Activated CD4-positive, alpha-beta T cell treated with anti-CD3 and anti-CD28 coated beads, Interleukin-2, amount 10 ng/mL, durations not matched to agents 7 days and 5 days (primary cell): ENCODE measurements at places on chromosomes 7 and 10. TPM values are rescaled to one million over a fixed set of nuclear protein-coding genes. Genes with fewer than 3 reads are reported as not detected.

The RNF32 gene
- 2.2 TPM for total RNA-seq

GRCh38 chr10:130352291-130352645 lies 216.1 kb downstream of the GLRX3 start:
- DNase-seq = no peak

GRCh38 chr7:43639858-43640491 lies 57.1 kb downstream of the STK17A start:
- no peak for DNase-seq

The PDE1C gene
- not detected for total RNA-seq

The FRA10AC1 gene
- total RNA-seq = 13.7 TPM

GRCh38 chr10:125068406-125068805 lies 92.0 kb downstream of the CTBP2 start:
- no peak for DNase-seq

DNA sequence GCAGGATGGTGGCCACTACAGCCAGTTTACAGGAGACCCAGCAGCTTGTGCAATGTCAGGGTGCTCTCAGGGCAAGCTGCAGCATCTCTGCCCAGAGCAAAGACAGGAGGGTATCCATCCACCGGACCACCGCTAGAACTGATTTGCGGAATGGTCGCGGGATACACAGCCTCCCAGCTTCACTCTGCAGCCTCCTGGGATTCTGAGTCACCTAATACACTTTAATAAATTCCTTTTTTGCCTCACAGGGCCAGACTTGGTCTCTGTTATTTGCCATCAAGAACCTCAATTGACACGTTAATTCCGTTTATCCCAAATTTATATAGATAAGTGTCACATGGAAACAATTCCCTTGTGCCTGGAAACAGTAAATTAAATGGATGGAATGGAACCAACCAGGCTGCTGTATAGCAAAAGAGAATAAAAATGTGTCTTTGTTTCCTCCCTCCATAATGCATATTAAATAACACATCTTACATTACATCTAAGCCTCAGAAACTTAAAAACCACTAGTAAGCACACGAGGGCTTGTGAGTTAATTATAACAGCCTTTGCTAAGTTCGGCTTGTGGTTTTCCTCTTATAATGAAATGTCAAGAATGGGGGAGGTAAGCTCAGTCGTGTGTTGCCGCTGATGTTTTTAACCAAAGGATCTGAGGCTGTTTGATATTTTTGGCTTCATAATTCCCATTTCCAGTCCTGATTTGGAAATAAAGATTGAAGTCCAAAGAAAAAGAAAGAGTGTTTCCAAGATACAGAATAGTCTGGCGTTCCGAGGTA lies 52.1 kb downstream of the ADRB1 start:
- no peak for DNase-seq

The WNT2 gene
- not detected for total RNA-seq

DNA sequence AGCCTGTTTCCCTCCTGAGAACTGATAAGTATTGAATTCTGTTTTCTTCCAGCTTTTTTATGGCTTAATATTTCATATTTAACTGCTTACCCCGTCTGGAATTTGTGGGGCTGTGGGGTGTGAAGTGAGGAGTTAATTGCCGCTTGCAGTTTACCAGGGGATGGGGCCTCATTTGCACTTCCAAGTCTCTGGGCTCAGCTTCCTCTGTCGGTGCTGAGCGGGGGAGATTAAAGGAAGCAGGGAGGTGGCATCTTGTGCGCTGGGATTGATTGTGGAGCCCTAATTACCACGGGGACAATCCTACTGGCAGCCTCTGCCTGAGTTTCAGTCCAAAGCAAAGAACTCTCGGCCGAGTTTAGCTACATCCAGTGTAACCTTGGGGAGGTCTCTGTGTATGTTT lies 33.4 kb downstream of the ELFN1 start:
- DNase-seq = no peak

The MAD1L1 gene
- total RNA-seq = 125 TPM

DNA sequence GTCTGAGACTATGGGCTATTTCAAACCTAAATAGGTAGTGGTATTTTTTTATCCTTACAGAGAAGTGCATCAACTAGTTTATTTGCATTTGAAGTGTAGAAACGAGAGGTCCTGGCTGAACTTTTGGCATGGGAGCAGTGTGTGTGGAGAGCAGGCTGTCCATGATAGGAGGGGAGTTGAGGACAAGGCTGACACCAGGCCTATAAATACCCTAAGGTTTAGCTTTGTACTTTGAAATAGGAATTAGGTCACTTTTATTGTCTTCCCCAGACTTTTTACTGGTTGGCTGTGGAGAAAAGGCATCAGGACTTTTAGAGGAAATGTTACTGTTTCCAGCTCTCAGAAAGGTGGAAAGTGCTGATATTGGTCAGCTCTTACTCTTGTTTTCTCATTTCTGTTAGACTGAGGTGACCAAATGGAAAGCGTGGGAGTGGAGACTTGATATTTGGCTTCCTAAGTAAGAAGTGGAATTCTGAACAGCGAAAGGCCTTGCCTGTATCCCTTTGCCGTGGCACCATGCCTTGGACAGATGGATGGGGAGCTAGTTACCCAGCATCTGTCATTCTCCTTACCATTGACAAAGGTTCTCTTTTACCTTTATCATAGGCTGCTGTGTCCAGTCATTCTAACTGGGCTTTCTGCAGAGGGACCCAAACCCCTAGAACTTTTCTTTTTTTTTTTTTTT lies 46.0 kb downstream of the GBF1 start:
- no peak for DNase-seq

The CALML5 gene
- total RNA-seq = not detected

The EPDR1 gene
- 0.87 TPM for total RNA-seq

DNA sequence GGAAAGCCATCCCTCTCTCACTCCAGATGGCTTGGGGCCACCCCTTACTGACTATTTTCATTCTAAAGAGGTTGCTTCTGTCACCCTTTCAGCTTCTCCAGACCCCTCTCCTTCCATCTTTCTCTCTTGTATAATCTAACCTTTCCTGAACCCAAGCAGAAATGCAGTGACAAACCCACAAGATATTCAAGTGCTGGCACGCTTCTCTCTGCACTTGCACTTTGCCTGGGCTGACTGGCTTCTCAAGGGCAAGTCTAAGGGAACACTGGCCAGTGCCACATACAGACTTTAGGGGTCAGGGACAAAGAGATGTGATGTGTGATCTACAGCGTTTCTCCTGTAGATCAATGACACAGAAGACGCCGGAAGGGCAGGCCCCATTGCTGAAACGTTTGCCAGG lies 150.4 kb upstream of the LANCL2 start:
- DNase-seq = no peak

The POU6F2 gene
- not detected for total RNA-seq

The RP9 gene
- 13.2 TPM for total RNA-seq

GRCh38 chr7:141838581-141838980 lies 2.7 kb downstream of the PRSS37 start:
- DNase-seq = no peak

GRCh38 chr7:147564786-147565476 lies 1025.6 kb upstream of the C7orf33 start:
- no peak for DNase-seq

DNA sequence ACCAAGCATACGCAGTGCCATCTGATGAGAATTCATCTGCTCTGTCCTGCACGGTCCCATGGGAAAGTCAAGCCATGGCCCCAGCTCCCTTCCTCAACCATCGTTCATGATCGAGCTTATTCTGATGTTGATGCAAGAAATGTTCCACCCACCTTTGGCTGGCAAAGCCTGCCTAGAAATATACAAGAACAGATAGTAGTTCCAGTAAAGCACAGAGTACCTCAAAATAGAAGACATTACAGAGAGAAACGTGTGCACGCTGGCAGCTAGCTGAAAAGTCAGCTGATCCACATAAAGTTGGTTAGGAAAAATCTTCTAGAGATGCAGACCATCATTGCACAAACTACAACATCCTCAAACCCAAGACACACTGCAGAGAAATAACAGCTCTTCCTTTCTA lies 127.0 kb downstream of the PTPRN2 start:
- no peak for DNase-seq

- peak; percentile 35 for DNase-seq
Observed at GRCh38 chr10:6089334-6090219, 743 bp downstream of the RBM17 start.

GRCh38 chr10:44344727-44345126 lies 40.2 kb downstream of the CXCL12 start:
- no peak for DNase-seq

DNA sequence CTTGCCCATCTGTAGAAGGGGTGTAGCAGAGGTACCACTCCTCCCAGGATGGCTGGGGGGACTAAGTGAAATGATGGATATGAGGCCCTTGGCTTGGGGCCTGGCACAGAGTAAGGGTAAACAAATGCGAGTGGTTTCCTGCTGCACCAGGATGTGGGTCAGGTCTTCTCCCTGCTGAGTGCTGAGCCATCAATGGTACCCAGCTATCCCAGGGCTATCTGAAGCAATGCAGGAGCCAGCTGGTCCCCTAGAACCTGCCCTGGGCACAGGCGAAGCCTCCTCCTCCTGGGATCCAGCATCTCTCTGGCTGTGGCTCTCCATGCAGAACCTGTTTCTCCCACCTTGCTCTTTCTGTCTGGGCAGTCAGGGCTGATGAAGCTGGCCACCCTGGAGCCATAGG lies 20.9 kb upstream of the GOLGA7B start:
- DNase-seq = peak; percentile 25

The MYL10 gene
- total RNA-seq = not detected

- no peak for DNase-seq
Observed at GRCh38 chr10:13709931-13710650, 123.3 kb downstream of the PRPF18 start.

DNA sequence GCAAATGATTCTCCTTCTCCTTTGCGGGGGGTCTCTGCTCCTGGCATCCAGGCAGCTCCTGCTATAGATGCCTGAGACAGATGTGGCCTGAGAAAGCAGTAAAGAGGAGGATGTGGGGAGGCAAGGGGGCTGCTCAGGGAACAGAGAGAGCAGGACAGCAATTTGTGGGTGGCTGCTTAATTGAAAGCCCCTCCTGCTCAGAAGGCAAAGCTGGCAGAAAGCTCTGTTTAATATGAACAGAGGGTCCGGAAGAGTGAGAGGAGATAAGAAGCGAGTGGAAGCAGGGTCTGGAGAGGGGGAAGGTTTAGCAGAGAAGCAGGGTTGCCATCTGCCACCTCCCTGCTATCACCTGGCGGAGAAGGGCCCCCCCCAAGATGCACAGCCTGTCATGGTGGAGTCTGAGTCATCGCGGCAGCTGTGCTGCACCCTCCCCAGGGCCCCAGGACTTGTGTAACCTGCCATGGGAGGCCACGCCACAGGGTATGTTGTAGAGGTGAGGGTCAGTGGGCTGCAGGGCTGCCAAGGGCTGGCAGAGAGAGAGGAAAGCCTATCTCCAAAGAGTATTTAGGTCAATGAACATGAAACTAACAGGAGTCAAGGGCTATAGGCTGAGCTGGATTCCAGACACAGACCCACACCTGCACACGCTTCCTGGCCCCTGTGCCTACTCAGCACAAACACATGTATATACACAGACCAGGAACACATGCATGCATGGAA lies 1109.8 kb upstream of the AUTS2 start:
- DNase-seq = no peak

DNA sequence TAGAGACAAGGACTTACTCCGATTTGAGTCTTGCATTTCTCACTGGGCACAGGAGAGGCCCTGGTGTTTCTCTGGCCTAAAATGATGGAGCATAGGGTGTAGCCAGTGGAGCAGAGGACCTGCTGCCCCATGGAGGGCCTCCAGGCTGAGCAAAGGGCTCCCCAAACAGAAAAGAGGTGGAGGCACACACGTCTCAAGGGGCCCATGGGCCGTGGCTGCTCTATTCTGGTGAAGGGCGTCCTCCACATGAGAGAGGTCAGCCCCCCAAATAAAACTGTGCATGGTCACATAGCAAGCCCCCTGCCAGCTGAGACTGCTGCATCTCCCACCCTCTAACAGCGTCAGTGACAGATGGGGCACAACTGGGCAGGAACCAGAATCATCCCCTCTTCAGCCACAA lies 41.4 kb downstream of the MYO1G start:
- no peak for DNase-seq

- DNase-seq = no peak
Observed at GRCh38 chr7:42964849-42965805, 33.0 kb downstream of the MRPL32 start.

The ATG9B gene
- 12.3 TPM for total RNA-seq

The ACBD7 gene
- total RNA-seq = 8.1 TPM

DNA sequence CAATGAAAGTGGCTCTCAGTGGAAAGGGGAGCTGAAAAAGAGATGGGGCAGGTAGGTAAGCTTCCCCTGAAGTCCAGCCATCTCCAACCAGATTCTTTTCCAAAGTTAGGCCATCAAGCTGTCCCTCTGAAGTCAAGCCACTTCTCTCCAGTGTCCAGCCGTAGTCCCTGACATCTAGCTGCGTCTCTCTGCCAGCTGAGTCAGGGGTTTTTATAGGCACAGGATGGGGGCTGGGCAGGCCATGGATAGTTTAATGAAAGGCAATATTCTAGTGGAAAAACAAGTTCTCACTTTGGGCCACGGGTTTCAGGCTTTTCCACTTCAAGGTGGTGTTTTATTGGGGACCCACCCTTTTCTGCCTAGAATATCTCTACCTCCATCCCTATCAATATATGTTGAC lies 36.8 kb downstream of the AVL9 start:
- DNase-seq = no peak

The RTKN2 gene
- total RNA-seq = 8.5 TPM

- no peak for DNase-seq
Observed at GRCh38 chr7:142689439-142690120, 59.7 kb upstream of the PRSS1 start.

- no peak for DNase-seq
Observed at GRCh38 chr10:113301342-113301984, 251.4 kb upstream of the HABP2 start.

DNA sequence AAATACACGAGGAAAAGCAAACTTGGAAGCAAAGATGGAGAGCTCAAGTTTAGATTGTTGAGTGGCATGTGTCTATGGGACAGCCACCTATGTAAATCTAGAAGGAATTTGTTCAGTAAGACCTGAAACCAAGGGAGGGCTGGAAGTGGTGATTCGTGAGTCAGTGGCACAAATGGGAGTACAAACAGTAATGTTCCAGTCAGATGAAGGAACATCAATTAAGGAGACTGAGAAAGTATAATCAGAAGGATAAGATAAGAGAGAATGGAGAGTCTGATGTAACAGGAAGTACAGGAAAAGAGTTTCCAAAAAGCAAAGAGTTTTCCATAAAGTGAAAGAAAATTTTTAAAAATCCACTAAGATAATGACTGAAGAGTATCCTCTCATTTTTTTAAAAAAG lies 544.2 kb downstream of the KIF20B start:
- DNase-seq = no peak

GRCh38 chr10:3107426-3107961 lies 40.1 kb downstream of the PFKP start:
- no peak for DNase-seq
